ENCODE measurements at places on chromosomes 5 and 9.
A peak's percentile ranks its signal among the peaks of the same experiment; 100 is the strongest.

- no peak for DNase-seq
Observed at GRCh38 chr5:150766251-150766650, 7.4 kb upstream of the DCTN4 start.

GRCh38 chr5:72996632-72997031, 40.8 kb downstream of the FCHO2 start:
- DNase-seq = no peak

- DNase-seq = no peak
Observed at GRCh38 chr9:135970128-135970815, 9.1 kb upstream of the UBAC1 start.

- DNase-seq = no peak
Observed at GRCh38 chr5:103393101-103393754, 134.7 kb downstream of the MACIR start.

DNA sequence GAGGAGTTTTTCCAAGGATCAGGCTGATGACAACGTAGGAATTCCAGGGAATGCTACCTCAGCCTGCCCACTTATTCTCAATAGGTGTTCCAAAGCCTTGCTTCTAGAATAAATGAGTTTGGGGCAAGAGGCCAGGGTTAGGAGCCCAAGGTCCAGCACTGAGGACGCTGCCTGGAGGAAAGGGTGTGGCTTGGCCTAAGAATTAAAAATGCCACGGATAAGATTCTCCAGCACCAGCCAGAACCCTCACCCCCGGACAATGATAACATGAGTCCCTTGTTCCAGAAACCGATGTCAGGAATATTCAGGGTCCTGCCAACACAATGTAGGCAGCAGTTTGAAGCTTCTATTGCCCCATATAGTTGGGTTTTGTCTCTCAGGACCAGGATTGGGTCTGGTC, 7.6 kb downstream of the SPRY4 start:
- DNase-seq = no peak

DNA sequence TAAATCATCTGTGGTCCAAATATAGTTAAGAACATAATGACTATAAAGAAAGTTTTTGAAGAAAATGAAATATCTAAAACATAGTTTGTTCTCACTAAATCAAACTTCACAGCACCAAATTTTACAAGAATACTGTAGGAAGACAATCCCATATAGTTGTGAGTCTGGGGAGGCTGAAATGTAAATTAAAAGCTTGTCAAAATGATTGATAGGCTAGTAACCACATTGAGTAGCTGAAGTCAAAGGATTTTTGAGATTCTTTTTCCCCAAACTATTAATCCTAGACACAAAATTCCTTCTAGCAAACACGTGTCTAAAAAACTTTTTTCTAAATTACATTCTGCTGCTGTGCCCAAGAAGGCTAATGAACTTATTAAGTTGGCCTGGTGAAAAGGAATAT, 13.0 kb downstream of the BHMT start:
- DNase-seq = no peak

DNA sequence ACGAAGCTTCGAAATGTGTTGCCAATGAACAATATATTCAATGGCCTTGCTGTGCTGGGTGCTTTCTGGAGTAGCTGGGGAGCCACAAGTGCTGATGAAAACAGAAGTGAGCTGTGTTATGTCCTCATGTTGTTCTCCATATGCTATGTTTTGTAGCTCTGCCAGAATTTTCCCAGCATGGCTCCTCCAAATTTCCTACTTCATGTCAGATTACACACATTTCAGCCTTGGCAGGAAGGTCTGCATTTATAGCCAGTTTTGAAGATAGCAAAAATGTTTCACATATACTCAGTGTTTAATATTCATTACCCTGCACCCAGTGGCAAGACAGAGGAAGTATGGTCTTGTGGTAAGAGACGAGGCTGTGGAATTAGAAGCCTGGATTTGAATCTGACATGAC, 22.6 kb upstream of the NMUR2 start:
- DNase-seq = no peak

- DNase-seq = no peak
Observed at GRCh38 chr5:12876541-12877298, 972.5 kb upstream of the CTNND2 start.

- no peak for DNase-seq
Observed at GRCh38 chr9:101018467-101018866, 10.1 kb upstream of the PLPPR1 start.

DNA sequence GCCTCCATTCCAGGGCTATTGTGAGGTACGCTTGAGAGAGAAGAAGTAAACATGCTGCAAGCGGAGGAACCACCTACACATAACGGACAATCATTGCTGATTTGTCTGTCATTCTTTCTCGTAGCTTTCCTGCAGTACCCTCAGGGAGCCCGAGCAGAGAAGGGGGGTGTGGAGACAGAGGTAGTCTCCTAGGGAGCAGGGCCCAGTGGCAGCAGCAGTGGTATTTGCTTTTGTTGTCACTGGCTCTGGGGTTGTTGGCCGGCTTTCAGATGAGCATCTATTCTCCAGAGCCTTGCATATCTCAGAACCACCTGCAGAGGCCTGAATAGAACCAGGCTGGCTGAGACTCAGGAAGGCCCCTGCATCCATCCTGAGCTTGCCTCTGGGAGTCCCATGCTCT, 19.9 kb downstream of the ENHO start:
- DNase-seq = no peak

DNA sequence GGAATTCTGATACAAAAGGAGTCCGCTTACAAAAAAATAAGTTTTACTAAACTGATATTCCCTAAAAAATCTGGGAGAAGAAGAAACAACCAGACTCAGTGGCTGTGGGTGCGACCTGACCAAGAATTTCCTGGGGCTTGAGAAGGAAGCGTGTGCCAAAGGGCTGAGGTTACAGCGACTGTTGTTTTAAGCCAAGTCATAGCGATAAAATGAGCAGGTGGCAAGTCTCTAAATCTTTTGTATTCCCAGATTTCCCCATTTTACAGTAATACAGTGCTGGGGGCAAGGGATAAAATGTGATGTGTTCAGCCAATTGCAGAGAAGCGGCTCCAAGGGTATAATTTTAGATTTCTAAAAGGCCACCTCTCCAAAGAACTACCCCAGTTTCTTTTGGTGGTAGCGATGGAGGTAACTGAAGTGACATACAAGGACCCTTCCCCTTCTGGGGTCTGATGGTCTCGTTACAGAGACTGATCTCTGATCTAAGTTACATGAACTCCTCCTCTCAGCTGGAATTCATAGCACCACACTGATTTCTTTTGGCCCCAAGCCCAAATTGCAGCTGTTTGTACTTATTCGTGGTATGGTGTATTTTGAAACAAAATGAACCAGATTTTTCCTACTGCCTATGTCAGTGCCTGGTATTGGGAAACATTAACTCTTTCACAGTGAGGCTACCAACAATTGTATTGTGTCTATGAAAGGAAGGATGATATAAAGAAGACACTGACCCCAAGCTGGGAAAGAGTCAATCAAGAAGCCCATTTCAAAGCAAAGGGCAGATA, 41.6 kb downstream of the LPAR1 start:
- no peak for DNase-seq

- no peak for DNase-seq
Observed at GRCh38 chr5:77064040-77064439, 23.0 kb downstream of the ZBED3 start.

- DNase-seq = no peak
Observed at GRCh38 chr5:65204966-65205365, 276.8 kb downstream of the ADAMTS6 start.

GRCh38 chr5:135309391-135310327, 89.4 kb downstream of the MACROH2A1 start:
- peak; percentile 43 for DNase-seq

DNA sequence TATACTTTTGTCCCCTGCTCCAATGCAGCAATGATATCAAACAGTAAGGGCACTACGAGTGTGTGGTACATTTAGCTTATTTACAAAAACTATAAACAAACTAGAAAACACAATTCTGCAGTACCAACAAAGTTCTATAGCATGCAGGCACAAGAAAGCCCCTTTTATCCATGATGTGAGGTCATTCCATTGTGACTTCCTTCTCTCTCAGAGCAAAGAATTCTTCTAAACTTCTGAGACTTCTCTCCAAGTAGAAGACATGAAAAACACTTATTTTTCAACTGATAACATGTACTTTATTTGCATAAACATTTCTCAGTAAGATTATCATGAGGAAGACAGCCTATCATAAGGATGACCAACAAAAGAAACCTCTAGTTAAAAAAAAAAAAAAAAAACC, 569.8 kb downstream of the TLE1 start:
- no peak for DNase-seq

DNA sequence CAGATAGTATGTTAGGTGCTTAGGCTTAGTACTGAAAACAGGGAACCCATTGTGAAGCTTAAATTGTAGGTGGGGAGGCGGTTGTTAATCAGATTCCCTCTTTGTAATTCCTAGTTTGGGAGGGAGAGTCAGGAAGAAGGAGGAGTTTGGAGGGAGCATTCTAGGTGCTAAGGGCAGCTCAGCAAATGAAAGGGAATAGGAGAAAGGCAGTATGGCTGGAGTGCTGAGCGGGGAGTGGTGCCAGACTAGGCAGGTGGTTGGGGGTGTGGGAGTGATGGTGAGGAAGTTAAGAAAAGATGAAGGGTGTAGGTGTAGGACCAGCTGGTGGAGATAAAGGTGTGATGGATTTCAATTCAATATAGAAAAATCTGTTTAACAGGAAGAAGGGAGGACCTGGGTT, 11.1 kb upstream of the GARNL3 start:
- DNase-seq = no peak

DNA sequence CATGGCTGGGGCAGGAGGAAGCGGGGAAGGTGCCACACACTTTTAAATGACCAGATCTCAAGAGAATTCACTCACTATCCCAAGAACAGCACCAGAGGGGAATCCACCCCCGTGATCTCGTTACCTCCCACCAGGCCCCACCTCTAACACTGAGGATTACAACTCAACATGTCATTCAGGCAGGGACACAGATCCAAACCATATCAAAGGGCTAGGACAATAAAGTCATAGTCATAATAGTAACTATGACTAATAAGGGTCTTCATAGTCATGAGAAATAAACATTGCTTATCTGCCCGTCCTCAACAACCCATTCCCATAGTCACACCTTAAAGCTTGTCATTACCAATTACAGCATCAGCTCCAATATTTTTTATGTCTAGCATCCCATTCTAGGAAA, 65.3 kb upstream of the SMC2 start:
- DNase-seq = peak; percentile 13

DNA sequence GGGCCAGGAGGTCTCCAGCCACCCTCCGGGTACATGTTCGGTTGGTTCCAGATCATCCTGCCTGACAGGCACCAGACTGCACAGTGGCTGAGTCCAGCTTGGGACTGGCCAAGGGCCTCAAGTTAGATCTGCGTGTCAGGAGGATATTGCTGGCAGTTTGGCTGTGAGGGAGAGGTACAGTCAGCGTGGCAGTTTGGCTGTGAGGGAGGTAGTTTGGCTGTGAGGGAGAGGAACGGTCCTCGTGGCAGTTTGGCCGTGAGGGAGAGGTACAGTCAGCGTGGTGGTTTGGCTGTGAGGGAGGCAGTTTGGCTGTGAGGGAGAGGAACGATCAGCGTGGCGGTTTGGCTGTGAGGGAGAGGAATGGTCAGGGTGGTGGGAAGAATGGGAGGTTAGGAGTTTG, 39.0 kb downstream of the CACNA1B start:
- DNase-seq = no peak

GRCh38 chr5:143624465-143624864, 187.5 kb upstream of the HMHB1 start:
- no peak for DNase-seq

- no peak for DNase-seq
Observed at GRCh38 chr5:167528651-167529050, 762.8 kb upstream of the WWC1 start.

- DNase-seq = no peak
Observed at GRCh38 chr9:125430161-125431011, 168.8 kb downstream of the GAPVD1 start.

GRCh38 chr9:87442451-87442850, 55.2 kb upstream of the DAPK1 start:
- DNase-seq = no peak

DNA sequence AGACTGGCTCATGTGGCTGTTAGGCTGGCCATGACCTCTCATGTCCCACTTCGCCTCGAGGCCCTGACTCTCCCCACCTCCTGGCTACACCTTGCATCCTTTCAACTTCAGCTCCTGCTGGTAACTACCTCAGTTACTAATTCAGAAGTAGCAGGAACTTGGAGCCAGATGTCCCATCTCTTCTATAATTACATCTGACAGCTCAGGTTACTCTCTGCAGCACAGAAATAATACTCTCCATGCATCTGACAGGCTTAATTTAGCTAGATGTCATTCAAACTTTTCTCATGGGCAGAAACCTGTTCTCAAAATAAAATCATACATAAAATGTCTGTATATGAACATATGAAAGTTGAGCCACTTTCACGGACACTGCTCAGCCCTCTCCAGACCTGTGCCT, 92.2 kb upstream of the IL33 start:
- DNase-seq = no peak

DNA sequence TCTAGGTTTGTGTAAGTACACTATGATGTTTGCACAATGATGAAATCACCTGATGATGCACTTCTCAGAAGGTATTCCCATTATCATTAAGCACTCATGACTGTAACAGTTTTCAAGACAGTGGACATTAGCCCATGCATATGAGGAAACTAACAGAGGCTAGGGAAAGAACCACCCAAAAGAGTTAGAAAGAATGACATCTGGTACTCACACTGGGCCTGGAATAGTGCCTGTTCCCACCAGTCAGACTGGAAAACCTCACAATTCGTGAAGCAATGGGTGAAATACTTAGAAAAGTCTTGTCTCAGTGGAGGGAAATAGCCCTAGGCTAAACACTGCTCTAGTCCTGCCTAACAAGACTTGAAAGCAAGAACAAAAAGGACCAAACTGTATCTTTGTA, 117.4 kb upstream of the GDNF start:
- no peak for DNase-seq

DNA sequence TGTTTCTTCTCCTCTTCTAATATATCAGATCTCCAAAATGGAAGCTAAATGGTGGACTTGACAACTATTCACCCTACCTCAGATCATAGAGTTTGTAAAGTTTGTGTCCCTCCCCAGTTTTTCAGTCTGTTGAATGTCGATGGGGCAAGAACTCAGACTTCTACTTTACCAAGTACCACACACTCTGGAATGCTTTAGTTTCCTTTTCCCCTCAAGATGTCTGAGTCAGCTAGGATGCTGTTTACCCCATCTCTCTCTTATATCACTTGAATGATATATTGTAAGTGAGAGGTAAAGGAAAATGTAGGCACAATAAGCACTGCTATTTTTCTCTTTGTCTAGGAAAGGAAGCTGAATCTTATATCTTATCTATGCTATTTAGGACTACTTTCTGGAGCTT, 25.9 kb upstream of the TAL2 start:
- no peak for DNase-seq

DNA sequence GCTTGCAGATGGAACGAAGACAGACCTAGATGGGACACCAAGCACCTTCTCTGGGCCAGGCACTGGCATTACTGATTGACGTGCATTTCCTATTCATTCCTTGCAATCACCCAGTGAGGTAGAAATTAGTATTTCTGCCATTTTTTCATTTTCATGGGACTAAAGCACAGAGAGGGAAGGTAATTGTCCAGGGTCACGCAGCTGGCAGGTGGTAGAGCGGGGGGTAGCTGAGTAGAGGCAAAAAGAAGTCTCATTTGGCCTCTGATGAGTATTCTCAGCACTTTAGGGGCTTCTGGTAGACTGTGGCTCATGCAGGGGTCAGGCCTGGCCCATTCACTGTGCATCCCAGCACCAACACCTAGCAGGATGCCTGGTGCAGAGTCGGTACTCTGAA, 19.5 kb upstream of the DUSP1 start:
- DNase-seq = no peak

- DNase-seq = no peak
Observed at GRCh38 chr5:145629047-145629446, 206.1 kb downstream of the PRELID2 start.

GRCh38 chr5:68725905-68726683, 367.7 kb upstream of the SLC30A5 start:
- DNase-seq = no peak

Measured in T-helper 2 cell treated with Interferon-gamma antibody and Interleukin-4, amounts not matched to agents 5 μg/mL and 100 μg/mL, for 36 hours (primary cell).